ENCODE measurements at places on chromosomes 1 and 21.

DNA sequence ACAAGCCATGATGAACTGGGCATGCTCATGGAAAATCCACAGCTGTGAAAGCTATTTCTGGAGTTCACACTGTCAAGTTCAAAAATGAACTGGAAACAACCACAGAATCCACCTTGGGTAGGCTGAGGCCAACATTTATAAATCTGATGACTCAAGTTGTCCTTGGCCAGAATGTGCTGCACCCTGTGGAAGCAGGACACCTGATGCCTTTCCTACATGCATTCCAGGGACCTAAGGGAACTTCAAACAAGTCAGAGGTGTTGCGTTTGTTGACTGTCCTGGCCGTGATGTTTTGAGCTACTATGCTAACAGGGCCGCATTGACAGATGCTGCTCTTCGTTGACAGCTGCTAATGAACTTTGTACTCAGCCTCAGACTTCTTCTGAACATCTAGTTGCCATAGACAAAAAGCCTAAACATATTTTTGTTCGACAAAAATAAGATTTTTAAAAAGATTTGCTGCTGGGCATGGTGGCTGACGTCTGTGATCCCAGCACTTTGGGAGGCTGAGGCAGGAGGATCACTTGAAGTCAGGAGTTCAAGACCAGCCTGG lies 127.9 kb upstream of the SLC45A1 start:
- DNase-seq, result no peak

DNA sequence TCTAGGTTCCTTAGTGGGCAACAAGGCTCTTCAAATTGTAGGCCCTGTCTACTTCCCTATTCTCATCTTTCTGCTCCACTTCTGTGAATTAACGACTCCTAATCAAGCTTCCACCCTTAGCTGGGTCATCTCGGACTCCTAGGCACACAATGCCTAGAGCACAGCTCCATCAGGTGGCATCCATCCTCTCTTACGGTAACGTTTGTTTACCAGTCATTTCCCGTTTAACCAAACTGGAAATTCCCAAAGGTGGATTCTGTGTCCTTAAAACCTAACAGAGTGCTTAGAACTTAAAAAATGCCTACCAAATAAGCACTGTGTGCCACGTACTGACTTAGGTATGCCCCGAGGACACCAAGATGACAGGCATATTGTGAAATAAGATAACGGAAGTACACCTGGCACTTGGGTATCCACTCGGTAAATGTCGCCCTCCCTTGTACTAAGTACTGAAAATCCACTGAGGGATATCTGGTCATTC lies 1.5 kb downstream of the PARP1 start:
- peak; percentile 36 for DNase-seq

DNA sequence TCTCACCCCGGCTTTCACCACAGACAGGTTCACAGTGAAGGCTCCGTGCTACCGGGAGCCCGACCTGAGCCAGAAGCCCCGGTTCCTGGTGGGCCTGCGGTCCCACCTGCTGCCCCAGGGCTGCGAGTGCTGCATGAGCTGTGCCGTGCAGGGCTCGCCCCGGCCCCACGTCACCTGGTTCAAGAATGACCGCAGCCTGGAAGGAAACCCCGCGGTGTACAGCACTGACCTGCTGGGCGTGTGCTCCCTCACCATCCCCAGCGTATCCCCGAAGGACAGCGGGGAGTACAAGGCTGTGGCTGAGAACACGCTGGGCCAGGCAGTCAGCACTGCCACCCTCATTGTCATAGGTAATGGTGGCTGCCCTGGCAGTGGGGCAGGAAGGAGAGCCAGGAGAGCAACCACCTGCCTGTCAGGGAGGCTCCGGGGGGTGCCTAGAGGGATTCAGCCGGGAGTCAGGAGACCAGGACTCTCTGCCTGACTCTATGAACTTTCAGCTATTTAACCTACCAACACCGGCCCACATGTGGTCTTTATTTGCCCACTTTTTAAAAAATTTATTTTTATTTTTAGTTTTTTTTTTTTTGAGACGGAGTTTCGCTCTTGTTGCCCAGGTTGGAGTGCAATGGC lies 36.4 kb downstream of the IGFN1 start:
- no peak for DNase-seq

- DNase-seq, result peak; percentile 34
Measured at GRCh38 chr1:208139434-208140045, 104.6 kb downstream of the PLXNA2 start.

DNA sequence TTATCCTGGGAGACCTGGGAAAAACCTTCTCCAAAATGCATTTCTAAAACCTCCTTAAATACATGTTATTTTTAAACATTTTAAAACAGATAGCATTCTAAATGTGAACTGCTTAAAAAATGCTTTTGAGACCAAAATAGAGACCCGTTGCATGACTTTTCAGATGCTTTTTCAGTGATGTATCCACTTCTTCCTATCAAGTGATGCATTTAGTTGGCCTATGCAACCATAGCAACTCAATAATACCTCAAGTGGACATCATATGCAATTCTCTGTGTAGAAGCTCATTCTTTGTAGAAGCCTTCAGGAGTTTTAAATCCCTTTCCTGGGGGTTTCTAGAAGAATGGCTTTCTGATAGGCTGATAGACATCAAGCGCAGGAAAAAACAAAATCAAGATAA lies 94.5 kb upstream of the RAVER2 start:
- no peak for DNase-seq

DNA sequence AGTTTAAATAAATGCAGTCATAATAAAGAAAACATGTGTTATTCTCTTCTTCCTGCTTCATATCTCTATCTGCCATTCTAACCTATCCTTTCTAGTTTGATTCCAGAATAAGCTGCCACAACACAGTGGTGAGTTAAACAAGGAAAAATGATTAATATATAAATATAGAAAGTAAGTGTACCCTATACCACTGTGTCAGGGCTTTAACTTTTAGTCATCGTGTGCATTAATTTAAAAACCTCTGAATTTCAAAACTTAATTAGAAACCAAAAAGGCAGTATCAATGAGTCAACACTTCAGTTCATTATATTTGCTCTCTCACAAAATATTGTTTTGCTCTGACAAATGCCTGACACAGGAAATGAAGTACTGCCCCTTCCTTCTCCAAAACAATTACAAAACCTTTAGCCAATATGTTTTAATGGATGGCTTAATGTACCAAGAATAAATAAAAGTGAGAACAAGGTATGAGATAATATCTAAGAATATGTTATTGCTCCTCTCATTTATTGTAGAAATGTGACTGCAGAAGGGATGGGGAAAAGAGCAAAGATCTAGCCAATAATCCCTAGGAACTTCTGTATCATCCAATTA lies 634.8 kb downstream of the KCNT2 start:
- DNase-seq, result no peak

DNA sequence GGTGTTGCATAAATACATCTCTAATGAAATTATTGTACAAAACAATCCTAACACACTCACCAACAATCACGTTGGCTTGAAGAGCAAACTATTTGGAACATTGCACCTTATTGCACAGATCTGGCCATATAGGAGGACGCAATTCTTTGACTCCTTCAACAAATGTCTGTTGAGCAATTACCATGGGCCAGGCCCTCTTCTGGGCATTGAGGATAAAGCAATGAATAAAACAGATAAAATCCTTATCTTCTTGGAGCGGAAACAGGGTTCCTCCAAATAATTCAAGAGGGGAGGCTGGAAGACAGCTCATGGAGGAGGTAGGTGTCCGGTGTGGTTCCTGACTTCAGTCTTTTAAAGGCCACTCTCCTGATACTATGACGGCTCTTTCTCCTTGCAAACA lies 43.3 kb downstream of the PAX7 start:
- no peak for DNase-seq

GRCh38 chr1:230509281-230509977 lies 83.3 kb upstream of the PGBD5 start:
- peak; percentile 73 for DNase-seq

- peak; percentile 99 for DNase-seq
Measured at GRCh38 chr1:10209905-10210810, at the start of gene KIF1B. TSS of gene KIF1B (plus strand) at chr1:10210570. CDS start at chr1:10232329, 21,759 bp downstream.

DNA sequence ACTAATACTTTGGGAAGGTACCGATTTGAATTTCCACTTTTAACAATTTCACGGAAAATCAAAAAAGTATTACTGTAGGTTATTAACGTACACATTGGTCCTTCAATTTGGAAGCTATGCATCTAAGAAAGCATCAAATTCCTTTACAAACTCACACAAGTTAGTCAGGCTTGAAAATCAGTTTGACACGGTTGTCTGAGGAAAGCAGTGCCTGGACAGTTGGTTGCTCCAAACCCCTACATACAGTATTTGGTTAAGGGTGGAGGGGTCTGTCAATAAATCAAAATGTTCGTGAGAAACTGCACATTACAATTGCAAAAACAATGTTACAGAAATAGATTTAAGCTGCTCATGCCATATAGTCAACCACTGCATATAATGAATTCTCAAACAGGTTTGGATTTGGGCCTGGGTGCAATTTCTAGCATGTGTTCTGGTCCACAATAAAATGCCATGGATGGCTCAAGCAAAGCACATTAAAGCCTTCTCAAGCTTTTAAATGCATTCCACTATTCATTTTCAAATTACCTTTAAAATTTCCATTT lies 19.9 kb upstream of the RBM34 start:
- DNase-seq, result no peak

DNA sequence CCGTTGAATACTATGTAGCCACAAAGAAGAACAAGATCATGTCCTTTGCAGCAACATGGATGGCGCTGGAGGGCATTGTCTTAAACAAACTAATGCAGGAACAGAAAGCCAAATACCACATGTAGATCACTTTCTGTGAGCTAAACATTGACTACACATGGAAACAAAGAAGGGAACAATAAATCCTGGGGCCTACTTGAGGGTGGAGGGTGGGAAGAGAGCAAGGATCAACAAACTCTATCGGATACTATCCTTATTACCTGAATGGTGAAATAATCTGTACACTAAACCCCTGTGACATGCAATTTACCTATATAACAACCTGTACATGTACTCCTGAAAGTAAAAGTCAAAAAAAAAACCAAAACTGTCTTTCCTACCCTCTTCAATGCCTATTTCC lies 40.8 kb upstream of the CD55 start:
- DNase-seq, result no peak

DNA sequence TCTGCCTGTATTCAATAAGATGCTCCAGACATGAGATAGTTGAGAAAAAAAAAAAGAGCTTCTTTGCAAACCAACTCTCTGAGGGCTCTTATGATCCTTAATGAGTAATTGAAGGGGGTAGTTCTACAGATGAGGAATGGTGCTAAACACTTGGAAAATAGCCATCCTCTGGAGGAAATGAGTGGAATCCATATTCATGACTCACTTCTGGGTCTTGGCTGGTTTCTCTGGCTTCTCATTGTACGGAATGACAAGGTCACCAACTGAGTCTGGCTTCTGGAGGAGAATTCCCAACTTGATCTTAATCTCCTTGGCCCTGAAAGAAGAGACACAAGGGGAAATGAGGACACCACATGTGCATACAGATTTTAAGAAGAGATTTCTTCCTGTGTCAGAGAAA lies 34.7 kb downstream of the RGS5 start:
- DNase-seq, result no peak

GRCh38 chr1:223700388-223700918 lies 11.9 kb upstream of the CAPN2 start:
- no peak for DNase-seq

DNA sequence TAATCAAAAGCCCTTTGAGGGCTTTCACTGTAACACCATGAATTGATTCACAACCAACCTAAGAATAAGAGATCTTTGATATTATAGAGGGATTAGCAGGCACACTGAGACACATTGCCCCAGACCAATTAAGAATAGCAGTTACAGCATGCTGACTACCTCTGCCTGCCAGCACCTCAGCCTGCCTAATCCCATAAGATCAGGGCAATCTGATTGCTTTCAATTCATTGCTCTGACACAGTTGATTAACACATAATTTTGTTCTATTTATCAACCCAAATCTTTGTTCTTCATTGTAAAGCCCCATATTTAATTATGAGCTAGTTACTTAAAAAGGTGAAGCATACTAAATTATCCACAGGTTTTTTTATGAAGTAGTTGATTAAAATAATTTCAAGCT lies 548.8 kb upstream of the ZP4 start:
- DNase-seq, result no peak

GRCh38 chr1:157095091-157095490 lies 4.5 kb downstream of the ETV3L start:
- DNase-seq, result no peak

DNA sequence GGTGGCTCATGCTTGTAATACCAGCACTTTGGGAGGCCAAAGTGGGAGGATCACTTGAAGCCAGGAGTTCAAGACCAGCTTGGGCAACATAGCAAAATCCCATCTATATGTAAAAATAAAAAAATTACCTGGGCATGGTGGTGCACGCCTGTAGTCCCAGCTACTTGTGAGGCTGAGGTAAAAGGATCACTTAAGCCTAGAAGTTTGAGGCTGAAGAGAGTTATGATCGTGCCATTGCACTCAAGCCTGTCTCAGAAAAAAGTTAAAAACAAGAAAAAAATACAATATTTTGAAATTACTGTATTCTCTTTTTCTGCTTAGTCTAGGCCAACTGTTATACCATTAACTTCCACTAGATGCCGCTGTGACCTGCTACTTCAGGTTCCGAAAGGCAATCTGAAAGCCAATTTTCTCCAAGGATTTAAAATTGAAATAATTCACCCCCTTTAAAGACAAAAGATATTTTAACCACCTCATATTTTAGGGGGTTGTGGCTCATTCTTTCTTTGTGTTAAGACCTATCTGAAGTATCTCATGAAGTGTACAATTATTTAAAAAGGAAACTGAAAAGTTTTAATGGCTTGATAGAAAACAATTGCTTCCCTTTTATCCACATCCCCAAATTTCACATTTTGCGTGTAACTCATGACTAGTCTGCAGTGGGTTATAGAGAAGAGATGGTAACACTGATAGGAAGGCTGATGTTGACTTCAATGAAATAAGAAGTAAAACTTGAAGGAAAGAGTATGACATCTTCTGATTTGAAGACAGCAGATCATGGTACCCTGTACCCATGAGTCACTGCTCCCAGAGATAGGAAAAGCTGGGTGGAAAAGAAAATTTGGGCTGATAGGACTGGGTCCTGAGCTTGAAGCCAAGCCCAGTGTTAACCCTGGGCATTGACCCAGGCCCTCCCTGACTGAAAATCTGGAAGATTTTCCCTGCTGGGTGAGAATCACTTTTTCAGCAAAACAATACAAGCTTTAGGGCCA lies 24.4 kb upstream of the CLDN14 start:
- peak; percentile 68 for DNase-seq

DNA sequence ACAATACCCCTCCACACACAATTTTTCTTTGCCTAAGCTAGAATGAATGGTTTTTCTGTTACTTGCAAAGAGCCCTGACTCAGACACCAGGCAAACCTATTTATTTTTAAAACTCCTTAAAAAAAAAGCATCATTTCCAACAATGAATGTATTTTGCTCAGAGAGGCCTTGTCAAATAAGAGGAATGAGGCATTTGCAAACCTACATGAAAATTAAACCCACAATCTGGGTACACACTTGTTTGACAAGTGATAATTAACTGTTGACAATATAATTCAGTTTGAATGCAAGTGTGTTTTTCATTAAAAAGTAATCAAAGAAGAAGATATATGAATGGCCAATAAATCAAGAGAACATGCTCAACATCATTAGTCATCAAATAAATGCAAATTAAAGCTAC lies 339.5 kb downstream of the PTPRU start:
- no peak for DNase-seq

DNA sequence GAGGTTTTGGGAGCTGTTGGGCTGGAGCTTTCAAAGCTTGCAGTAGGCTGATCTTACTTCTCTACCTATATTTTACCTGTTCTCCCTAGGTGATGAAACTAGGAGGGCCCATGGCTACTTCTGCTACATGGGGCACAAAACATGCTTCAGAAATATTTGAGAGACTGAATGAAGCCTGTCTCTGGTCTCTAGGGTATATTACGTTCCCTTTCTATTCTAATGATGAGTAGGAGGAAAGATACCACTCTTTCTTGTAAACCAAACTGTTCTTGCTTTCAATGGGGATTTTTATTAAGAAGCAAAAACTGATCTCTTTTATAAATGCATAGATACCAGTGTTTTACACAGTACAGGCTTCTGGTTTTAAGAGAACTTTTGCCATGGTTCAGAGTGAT lies 103.1 kb downstream of the GALNT2 start:
- no peak for DNase-seq

Measured in inflammatory macrophage (primary cell).